ENCODE measurements at places on chromosomes 3 and 15.

DNA sequence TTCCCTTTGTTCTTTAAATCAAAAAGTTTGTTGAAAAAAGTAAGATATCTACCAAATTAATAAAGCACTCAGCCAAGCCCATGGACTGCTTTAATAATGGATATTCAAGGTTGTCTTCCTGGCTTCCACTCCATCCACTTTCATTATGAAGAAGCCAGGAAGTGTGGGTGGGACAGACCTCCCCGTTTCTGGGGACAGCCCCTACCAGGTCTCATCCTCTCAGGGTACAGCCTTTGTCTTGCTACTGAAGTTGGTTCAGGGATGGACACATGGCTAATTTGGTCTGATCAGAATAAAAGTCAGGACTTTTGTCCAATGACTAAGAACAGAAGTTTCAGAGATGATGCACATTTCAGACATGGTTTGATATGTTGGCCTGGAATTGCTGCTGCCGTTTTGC is 32.6 kb downstream of the CCNB2 start:
- no peak for DNase-seq

DNA sequence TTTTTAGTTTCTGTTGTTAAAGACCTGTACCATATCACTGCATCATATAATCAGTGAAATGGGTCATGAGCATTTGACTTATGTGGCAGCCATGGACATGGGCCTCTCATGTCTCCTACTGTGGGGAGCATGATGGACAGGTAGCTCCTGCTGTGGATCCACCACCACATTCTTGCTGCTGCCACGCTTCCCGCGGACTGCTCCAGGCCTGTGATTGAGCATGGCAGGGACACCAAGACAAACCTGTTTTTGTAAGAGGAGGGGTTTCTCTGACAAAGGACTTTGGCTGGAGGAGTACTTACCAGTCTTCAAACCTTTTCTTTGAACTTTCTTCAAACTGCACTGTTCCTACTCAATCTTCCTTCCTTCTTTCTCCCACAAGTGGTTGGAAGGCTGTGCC is 17.9 kb upstream of the P2RY14 start:
- DNase-seq: no peak

- DNase-seq: peak; percentile 96
Observed at GRCh38 chr15:99454941-99455788, 110.6 kb upstream of the MEF2A start.

DNA sequence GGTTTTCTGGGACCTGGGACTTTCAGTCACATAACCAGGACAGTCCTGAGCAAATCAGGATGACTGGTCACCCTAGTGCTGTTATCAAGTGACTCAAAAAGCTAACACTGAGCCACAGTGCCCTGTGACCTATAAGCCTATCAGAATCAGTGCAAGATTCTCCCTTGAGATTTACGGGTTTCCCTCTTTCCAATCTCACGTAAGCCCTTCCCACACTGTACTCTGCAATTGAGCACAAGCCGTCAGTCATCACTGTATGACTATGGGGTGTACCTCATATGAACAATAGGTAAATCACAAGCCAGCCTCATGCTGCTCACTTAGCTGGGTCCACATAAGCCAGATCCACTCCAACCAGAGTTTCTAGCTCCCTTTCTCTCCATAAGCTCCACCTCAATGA is 21.0 kb upstream of the CLDN18 start:
- DNase-seq: no peak

- no peak for DNase-seq
Observed at GRCh38 chr3:3906171-3906570, 106.9 kb downstream of the LRRN1 start.

DNA sequence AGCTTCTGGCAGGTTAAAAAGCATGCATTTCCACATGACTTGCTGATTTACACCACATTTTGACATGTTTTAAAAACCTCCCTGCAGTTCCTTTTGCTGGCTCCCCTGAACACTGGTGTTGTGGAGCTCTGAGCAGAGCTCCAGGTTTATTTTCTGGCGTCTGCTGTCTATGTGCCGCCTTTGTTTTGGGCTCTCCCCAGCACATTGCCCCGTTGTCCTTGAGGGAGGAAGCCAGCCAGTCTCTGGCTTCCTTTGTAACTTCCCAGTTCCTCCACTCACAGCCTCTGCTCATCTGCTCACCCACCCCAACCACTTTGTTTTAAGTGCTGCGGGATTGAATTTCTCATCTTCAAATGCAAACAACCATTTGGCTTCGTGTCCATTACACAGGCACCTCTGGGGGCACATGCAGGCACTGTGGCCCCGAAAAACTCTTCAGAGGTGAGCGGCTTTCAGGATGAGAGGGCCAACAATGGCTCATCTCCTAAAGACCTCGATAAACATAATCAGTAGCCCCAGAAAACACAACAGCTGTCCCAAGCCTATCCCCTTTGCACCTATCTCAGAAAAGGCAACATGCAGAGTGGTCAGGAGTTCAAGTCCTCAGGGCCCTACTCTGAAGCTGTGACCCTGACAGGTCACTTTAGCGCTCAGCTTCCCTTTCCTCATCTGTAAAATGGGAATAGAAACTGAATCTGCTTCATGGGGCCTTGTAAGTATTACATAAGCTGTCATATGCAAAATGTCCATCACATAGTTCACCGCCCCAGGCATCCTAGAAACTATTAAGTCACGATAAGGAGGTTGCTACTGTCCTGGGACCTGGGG is 1.3 kb upstream of the MEF2A start:
- DNase-seq: no peak

Data from kidney tubule cell (primary cell).